Caudate nucleus (tissue), 63 donors: ENCODE measurements at places on chromosomes 4 and X.

DNA sequence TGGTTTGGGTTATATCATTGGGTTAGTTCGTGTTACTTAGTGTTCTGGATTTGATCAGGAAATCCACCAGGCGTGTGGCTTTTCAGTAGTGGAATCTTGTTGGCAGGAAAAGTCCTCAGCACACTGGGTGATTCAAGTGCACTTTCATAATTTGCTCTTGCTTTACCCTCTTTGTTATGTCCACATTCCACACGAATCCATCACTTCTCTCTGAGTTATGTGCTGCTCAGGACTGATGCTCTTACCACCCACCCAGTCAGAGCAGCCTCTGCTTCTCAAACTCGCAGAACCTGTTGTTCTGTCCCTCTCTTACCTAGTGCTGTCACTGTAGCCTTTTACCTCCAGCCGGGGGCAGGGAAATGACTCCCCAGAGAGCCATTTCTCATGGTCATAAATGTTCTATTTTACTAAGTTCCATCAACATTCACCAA, 37.2 kb upstream of the SCRG1 start:
- no peak for DNase-seq

GRCh38 chrX:15515931-15516330, 15.3 kb downstream of the BMX start:
- DNase-seq = no peak

- DNase-seq = no peak
Observed at GRCh38 chr4:68883870-68884269, 67.7 kb downstream of the UGT2A3 start.

GRCh38 chr4:123259676-123260646, 136.6 kb upstream of the SPRY1 start:
- no peak for DNase-seq

DNA sequence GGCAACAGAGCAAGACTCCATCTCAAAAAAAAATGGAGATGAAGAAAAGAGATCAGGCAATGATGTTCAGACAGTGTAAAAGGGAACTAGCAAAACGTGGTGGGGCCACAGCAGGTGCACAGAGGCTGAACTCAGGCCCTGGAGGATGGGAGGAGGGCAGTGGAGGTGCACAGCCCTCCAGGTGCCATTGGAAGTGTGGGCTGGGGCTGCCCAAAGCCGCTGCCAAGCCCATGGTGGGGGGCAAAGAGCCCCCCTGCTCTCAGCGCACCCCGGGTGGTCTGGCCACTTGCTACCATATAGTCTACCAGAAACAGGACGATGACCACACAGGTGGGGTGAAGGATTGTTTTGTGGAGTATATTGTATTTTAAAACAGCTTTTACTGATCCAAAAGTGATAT, 7.1 kb downstream of the TMEM271 start:
- no peak for DNase-seq

- no peak for DNase-seq
Observed at GRCh38 chr4:53101191-53101581, 239.1 kb downstream of the RASL11B start.

DNA sequence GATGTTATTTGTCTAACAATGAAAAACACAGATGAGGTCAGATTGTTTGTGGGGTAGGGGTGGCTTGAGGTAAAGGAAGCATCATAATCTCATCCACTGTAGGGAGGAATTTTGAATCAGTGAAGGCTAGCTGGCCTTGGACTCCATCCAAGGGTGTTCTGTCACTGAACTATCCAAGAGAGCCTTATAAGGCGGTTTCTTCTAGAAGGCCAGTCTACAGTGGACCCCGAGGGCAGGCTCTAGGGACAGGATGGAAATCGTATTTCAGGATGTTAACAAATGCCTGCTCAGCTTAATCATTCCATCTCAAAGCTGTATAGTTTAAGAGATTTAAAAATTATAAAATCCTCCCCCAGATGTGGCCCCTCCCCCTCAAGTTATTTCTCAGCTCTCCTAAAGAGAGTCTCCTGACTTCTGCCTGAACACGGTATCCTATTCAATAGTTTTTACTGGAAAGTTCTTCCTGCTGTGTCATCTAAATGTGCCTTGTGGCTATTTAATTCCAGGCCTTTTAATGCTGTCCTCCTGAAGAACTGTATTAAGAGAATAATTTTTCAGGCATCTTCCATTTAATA, 8.0 kb downstream of the IGFBP7 start:
- no peak for DNase-seq

DNA sequence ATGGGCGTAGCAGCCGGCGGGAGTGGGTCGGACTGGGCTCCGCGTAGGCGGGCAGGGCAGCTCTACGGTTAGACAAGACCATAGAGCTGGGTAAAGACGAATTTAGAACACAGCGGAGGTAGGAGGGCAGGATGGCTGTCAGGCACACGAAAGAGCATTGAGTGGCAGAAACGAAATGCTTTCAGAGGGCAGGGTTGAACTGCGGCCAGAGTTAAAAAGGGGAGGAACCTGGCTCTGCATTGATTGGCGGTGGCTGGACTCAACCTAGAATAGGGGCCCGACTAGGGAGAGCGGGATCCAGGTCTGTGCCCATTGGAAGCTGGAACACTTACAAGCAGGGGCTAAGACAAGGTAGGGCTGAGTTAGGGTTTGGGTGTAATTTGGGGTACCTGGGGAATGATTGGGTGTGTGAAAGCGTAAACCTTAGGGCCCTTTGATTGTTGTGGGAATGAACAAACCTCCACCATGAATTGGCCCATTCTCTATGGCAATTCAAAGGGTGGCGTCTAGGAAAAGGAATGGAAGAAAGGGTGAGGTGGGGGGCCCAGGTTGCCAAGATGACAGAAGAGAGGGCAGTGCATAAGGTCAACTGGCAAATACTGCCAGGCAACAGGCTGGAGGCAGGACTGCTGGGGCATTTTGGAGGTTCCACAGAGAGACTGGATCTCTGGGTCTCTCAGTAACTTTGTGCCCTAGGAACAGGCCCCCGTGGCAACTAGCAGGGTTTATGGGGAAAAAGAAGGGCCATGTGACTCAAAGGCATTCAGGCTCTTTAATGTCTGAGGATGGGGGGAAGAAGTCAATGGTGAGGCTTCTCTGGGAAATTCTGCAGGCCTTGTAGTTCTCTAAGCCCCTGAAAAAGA, 911 bp upstream of the ELK1 start:
- DNase-seq = no peak

- DNase-seq = no peak
Observed at GRCh38 chr4:127155116-127155515, 477.6 kb upstream of the INTU start.

GRCh38 chrX:51837921-51838320, 55.5 kb upstream of the MAGED1 start:
- no peak for DNase-seq

- no peak for DNase-seq
Observed at GRCh38 chr4:53963781-53964180, 100.6 kb downstream of the CHIC2 start.

GRCh38 chr4:34767407-34767806, 1476.9 kb downstream of the ARAP2 start:
- no peak for DNase-seq

DNA sequence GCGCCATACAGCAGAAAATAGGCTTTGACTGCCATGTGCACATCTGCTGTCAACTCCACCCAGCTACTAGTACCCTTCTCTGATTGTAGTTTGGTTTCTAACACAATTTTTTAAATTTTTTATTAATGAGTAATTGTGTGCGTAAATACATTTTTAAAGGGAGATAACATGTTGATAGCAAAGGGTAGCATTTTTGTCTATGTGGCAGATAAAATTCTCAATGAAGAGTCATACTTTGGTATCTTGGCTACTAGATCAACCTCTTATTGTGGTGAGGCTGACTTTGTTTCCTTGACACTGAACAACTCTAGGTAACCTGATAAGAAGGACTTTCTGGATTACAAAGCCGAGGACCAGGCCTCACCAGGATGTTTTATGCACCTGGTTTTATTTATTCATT, 9.5 kb downstream of the ADH4 start:
- no peak for DNase-seq

GRCh38 chr4:98222306-98222705, 38.9 kb upstream of the RAP1GDS1 start:
- DNase-seq = no peak

DNA sequence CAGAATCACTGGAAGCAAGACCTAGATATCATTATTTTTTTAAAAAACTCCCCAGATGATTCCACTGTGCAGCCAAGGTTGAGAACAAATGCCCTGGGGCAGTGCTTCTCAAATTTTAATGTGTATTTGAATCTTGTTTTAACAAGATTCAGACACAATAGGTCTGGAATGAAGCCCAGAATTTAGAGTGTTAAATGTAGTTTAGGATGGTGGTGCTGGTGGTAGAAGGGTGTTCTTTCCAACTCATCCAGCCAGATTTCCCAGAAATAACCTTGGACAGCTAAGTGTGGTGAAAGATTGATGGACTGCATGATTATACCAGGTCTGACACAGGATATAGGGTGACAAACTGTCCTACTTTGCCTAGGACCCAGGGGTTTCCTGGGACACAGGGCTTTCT, 120.1 kb upstream of the MED14 start:
- no peak for DNase-seq

DNA sequence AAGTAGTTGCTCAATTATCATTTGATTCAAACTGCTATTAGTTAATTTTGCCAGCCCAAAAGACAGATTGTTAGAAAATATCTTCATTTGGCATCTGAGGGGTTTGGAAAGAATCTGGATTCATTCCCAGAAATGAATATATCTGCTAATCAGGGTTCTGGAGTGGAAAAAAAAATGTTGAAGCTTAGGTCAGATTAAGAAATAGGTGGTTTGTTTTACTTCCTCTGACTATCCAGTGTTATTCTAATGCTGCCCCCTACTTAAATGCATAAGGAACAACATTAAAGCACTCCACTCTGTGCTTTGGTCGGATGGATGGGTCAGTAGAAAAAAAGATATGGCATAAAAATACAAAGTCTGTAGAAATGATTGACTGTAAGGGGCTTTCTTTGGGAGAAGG, 89.0 kb downstream of the LUZP4 start:
- no peak for DNase-seq

DNA sequence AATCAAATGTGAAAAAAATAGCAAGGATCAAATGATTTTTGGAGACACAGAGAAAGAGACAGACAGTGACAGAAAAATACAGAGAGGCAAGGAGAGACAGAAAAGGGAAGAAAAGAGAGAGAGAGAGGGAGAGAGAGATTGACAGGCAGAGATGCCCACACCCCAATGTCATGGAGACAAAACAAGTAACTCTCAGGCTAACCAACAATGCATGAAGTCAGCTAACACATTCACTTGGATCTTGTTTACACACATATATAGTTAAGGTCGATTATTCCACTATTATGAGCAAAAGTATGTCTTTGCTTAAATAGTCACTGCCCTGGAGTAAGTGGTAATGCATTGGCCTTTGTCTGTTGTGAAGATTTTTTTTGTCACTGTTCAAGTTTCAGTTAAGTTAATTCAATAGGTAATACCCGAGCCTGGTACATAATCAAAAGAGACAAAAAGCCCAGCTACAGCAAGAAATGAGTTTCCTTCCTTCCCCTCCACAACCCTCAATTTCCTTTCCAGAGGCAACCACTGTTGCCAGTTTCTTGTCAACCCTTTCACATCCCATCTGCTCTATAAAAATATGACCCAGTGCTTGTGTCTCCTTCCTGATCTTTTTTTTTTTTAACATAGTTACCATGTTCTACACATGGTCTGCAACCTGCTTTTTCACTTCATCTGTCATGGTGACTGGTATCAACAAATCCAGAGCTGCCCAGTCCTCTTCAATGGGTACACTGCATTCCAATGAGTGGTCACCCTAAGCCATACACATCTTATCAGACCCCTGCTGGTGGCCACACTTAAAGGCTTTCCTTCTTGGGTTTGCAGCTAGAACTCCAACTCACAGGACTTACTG, 52.1 kb downstream of the PROM1 start:
- no peak for DNase-seq
